ENCODE measurements at places on chromosomes 6 and 20. TPM values are rescaled to one million over a fixed set of nuclear protein-coding genes. Genes with fewer than 3 reads are reported as not detected.

- no peak for ATAC-seq
These were observed 212.9 kb downstream of the COL19A1 start for GRCh38 chr6:70079241-70079640.

DNA sequence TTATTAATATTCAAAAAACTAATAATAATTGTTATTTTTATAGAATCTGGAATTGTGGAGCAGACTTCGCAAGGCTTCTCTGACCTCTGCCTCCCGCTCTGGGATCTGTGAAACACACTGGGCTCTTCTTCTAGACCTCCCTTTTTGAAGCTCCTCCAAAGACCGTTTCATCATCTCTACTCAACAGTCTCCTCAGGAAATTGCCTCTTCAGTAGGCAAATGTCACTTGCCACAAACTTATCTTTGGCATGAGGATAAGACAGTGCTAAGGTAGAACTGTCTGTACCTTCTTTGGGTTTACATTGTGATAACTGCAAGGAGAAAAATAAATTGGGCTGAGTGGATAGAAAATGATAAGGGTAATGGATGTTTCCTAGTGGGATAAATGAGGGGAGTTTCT, 2.3 kb upstream of the MAS1L start:
- ATAC-seq: no peak

DNA sequence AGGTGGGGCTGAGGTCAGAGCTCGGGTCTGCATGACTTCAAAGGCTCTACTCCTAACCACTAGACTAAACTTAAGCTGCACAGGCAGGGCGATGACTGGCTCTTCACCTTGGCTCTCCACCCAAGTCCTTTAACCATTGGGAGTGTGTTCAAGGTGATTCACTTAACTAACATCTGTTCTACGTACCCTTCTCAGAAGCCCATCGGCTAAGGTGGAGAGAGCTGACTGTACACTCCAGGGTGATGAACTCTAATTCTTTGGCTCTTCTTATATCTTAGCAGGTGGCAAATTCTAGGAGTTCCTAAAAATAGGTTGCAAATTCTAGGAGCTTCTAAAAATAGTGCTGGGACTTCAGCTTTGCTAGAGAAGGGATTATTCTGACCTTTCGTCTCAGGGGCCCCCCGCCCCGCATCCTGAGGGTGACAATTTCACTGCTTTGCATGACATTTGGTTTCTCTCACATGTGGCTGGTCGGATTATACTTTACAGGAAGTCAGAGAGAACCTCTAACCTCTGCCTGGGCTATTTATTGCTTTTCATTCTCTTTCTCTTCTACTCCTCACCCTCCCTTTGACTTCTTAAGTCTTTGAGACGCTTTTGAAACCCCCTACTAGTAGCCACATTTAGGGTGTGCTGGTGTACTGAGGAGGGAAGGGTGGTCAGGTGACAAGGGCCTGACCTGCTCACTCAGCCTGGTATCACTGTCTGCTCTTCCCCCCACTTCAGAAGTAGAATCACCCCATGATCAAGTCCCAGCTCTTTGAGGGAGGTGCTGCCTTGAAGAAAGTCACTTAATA, 55.5 kb downstream of the PRDM1 start:
- peak; percentile 95 for ATAC-seq

GRCh38 chr20:58832457-58832856, 18.2 kb downstream of the GNAS-AS1 start:
- no peak for ATAC-seq

DNA sequence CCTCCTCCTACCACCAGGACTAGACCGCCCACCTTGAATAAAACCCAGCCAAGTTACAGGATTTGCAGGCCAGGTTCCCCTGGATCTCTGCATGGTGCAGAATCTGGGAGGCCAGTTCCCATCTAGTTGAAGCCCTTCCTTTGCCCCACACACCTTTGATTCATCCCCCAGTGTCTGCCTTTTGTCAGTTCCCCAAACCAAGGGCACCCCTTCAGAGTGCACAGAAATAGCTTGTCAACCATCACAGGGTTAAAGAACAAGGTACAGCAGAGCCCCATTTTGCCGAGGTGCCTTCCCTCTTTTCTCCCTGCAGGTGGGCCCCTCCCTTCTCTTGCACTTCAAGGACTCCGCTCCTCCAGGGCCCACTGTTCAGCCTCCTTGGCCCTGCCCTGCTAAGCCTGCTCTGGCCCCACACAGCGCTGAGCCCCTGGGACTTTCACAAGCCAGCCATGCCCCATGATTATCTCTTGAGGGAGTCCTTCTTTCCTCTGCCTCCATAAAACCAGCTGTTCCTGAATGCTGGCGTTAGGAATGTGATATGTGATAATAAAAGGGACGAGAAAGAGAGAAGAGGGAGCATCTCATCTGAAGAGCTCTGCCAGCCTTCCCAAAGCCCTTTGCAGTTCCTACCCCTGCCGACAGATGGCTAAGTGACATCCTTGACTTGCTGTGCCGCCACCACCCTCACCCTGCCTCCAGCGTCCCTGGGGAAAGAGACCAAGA, 280.3 kb downstream of the CDC5L start:
- no peak for ATAC-seq

DNA sequence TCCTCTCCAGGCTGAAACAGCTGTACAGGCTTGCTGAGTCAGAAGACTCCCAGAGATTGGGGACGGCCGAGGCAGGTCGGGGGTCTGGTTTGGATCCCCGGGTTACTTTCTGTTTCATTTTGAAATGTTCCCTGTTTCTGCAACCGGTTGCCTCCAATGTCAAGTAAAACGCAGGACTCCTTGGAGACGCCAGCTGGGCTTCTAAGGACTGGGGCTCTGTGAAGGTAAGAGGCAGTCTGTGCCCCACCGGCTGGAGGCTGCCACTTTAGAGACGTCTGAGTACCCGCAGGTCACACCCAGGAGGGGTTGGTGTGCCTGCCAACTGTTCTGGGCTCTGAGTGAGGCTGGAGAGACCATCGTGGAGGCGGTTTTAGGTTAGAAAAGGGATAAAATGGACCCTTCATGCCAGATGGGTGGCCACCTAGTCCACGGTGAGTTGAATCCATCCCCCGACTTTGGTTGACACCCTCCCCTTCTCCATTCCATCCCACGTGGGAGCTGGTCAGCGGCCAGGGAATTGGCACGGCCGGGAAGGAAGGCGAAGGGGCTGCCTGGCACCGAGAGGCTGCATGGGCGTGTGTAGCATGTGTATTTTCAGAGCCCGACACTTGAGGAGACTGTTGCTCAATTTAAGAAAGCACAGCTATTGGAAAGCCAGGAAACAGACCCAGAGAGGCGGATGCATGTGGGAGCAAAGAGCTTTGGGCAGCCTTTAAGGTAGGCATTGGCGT, 240.9 kb downstream of the PHACTR1 start:
- ATAC-seq: peak; percentile 65

- ATAC-seq: peak; percentile 59
These were observed 298.6 kb downstream of the SYNE1 start for GRCh38 chr6:152338335-152339125.

DNA sequence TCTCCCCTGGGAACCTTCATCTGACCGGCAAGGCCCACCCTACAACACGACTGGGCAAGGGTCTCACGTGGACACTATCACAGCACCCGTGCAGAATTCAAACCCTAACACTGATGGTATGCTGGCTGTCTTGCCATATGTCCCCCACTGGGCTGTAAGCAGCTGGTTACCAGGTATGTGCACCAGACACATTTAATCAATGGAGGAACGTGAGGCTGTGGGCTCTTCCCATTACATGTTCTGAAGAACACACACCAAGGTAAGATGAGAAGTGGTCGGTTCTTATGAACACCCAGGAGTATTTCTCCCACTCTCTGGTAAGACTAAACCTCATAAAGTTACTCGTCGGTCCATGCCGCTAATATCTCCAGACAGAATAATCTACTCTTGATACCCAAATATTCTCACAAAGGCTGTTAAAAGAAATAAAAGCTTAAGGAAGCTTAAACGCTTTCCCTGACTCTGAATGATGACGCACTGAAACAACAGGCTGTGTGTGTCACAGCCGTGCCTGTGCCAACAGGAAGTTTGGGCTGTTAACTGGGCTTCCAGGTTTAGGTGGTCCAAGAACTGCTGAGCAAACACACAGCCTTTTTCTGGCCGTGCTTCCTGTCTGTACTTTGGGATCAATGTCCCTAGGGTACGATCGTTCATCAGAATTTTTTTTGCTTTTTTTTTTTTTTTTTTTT, 75.3 kb downstream of the SLC23A2 start:
- peak; percentile 95 for ATAC-seq

DNA sequence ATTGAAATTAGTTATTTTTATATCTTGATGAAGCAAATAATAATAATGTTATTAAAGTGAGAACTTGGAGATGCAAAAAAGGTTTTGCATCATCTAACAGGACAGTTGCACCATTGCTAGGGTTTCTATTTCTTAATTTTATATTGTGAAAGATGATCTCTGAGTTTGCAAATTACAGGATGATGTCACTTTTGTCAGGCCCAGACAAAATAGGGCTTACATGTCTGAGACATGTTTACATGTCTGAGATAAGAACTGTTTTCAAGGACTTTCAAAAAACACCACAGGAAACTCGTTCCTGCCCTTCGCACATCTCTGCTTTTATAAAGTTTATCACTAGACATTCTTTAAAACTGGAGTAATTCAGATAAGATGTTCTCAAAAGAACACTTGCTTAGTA, 1075.8 kb upstream of the MANEA start:
- no peak for ATAC-seq

DNA sequence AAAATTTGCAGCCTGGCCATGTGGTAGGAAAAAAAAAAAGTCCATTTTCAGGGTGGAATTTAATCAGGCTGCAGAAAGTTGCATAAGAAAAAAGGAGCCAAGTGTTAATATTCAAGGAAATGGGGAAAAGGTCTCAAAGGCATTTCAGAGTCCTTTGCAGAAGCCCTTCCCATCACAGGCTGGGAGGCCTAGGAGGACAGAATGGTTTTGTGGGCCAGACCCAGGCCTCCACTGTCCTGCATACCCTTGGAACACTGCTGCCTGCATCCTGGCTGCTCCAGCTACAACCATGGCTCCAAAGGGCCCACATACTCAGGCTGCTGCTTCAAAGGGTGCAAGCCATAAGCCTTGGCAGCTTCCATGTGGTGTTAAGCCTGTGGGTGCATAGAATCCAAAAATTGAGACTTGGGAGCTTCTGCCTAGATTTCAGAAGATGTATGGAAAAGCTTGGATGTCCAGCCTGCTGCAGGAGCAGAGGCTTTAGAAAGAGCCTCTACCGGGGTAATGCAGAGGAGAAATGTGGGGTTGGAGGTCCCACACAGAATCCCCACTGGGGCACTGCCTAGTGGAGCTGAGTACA, 239.0 kb upstream of the STXBP5 start:
- ATAC-seq: no peak

DNA sequence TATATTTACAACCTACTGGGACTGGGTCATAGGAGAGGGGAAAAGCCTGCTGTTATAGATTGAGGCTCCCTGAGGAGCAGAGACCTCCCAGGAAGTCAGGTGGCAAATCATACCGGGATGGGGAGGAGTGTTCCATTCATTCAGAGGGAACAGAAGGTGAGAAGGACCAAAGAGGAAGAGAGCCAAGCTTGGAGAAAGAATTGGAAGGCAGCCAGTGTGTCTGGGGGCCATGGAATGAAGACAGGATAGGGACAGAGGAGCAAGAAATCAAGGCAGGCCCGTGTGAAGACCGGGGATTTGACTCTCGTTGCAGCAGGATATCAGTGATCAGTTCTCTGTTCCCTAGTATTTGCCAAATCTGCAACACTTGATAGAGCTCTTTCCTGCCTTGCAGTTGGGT, 5.7 kb upstream of the ZNF217 start:
- ATAC-seq: no peak

- no peak for ATAC-seq
These were observed 77.4 kb upstream of the MTHFD1L start for GRCh38 chr6:150788089-150788488.

DNA sequence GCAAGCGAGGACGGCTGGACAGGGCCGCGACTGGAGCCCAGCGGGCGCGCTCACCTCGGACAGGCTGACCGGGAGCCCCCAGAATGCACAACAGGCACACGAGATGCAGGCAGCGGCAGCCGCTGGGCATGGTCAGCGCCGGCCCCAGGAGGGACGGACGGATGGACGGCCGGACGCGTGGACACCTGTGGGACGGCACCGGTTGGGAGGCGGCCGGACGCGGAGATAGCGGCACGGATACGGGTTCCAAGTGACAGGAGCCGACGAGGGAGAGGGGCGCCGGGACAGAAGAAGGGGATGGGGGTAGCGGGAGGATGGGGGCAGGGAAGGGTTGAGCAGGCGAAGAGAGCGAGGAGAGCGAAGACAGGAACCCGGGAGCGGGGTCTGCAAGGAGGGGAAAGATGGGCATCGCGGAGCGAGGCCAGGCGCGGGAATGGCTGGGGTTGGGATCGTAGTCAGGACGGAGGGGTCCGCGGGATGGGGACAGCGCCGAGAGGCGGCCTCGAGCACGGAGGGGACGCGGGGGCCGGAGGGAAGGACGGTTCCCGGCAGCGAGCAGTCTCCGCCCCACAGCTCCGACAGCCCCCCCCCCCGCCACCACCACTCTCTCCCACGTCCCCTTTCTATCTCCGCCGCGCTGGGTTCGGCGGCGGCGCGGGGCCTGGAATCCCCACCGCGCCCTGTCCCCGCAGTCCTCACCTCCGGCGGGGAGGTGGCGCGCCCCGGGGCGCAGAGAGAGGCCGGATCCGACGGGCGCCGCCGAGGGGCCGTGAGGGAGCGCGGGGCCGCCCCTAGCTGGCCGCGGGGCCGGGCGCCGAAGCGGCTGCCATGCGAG, 435 bp downstream of the DLK2 start:
- ATAC-seq: peak; percentile 22

DNA sequence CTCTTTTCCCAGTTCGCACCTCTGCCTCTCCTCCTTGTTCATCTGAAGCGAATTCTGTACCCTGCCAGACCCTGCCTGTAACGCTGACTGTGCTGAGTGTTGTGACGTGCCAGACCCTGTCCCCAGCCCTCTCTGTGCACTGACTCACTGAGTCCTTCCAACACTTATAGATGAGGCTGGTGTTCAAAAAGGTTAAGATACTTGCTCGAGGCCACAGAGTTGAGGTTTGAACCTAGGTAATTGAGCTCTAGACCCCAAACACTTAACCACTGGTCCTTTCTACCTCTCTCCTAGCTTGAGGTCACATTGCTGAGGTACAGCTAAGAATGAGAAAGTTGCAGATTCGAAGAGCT, 45.7 kb upstream of the NEDD9 start:
- ATAC-seq: no peak

DNA sequence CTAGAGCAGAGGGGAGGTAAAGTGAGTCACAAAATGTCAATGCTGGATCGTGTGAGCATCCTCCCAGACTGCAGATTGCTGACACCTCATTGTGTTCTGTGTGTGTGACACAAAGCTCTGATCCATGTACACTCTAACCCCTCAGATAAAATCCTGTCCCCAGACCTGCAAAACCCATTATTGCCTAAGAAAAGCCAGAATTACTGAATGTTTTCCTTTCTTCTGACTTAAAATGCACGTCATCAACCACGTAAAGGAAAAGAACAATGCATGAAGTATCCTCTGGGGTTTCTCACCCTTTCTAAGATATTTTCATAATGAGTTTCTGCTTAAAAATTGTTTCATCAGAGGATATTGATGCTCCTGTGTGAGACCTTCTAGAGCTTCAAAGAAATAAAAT, 218.0 kb upstream of the PREP start:
- ATAC-seq: no peak

- ATAC-seq: peak; percentile 68
These were observed 41.2 kb upstream of the JAG1 start for GRCh38 chr20:10715035-10715434.

CD109 gene
- 60.2 TPM for total RNA-seq

HIVEP1 gene
- 23.7 TPM for total RNA-seq

CGA gene
- total RNA-seq: not detected

OTOR gene
- not detected for total RNA-seq

ZNF831 gene
- 0.28 TPM for total RNA-seq

ADTRP gene
- 0.72 TPM for total RNA-seq

SLC17A4 gene
- not detected for total RNA-seq

BNIP5 gene
- total RNA-seq: not detected
